ENCODE measurements at places on chromosomes 6 and 20.

GRCh38 chr6:85580118-85580877 is 13.4 kb downstream of the SNX14 start:
- DNase-seq: peak; percentile 9

DNA sequence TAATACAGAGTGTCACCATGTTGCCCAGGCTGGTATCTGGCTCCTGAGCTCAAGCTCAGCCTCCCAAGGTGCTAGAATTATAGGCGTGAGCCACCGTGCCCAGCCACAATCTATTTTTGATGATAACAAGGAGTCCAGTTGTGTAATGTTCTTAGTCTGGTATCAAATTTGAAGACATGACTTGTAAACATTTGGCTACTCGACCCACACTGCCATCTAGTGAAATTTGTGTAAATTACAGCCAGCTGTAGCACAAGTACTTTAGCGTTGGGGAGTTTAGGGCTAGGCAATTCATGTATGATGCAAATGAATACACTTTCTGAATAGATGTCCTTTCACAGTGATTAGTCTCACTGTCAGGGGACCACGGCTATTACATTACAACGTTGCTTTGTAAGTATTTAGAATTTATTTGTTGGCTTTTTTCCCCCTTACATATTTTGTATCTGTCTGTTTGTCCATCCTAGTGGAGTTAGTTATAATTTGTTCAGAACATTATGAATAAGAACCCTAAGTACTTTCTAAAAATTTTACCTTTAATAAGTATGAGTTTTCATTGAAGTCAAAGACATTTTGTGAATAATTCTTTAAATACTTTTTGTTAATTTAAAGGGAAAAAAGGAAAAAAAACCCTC is 139.7 kb downstream of the PRDM13 start:
- DNase-seq: peak; percentile 65

- DNase-seq: no peak
These were observed 545.9 kb upstream of the JARID2 start for GRCh38 chr6:14699803-14700601.

- no peak for DNase-seq
These were observed 21.0 kb upstream of the PDE7B start for GRCh38 chr6:135830452-135830881.

DNA sequence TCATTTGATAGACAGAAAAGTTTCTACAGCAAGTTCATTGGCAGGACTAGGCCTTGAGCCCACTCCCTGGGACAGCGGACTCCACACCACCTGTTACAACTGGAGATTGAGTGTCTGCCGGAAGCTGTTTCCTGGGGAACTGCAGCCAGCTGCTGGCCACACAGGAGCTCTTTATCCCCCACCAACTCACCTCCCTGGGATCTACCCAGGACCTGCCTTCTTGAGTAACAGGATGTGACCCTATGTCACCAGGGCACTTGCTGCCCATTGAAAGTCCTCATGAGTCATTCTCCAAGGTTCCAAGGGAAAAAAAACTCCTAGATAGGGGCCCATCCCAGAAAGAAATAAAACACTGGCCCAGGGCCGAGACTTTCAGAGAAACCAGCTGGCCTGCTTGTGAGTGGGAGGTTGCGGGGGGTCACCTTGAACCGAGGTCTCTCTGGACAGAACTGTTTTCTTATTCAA is 37.4 kb upstream of the SLC9A8 start:
- DNase-seq: peak; percentile 97

GRCh38 chr6:145904391-145904790 is 59.8 kb downstream of the SHPRH start:
- DNase-seq: no peak

- DNase-seq: no peak
These were observed 58.0 kb downstream of the SULF2 start for GRCh38 chr20:47727170-47727880.

DNA sequence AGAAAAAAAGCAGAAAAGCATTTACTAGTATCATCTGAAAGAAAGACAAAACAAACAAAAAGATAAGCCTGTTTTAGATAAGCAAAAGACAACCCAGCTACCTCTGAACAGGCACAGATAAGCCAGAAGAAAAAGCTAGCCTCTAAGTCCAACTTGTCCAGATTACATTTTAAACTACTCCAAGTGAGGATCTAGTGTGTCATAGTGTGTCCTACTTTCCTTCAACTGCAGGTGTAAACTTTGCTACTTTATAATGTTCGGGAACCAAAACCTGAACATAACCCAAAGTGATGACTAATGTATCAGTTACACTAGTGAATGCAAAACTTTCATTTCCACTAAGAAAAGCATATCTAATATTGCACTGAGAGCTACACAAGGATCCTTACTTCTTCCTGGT is 19.5 kb downstream of the ADNP start:
- DNase-seq: no peak

- no peak for DNase-seq
These were observed 61.5 kb downstream of the YTHDF1 start for GRCh38 chr20:63154395-63154794.

GRCh38 chr6:48750861-48751260 is 639.9 kb upstream of the PTCHD4 start:
- no peak for DNase-seq

DNA sequence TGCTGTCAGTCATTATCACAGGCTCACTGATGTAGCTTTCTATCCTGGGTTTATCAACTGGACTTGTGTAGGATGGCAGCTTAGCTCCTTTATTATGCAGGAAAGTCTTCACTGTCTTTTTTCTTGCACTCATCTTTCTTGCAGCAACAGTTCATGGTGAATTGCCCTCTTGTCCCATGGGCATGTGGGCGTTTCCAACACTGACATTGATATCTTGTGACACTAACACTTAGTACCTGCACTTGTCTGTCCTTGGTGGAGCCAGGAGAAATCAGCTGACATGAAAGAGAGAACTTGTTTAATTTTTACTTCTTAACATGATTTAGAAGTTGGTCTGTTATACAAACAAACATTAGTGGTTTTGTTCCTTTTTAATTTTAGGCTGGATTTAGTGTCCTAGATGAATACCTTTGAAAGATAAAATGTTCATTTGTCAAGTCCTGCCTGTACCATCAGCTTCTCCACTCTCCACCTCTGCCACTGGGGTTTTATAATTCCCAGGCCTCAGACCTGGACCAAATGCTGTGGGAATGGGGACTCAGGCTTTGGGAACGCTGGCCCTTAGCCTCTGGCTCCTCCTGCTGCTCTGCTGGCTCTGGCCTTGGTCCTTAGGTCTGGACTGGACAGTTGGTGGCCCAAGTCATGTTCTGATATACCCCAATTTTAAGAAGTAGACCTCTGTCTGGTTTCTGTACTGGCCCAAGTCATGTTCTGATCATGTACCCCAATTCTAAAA is 161.0 kb upstream of the LAMP5 start:
- no peak for DNase-seq

GRCh38 chr20:39568109-39568508 is 606.0 kb downstream of the DHX35 start:
- DNase-seq: no peak

- no peak for DNase-seq
These were observed 12.2 kb downstream of the ESF1 start for GRCh38 chr20:13772529-13772928.

DNA sequence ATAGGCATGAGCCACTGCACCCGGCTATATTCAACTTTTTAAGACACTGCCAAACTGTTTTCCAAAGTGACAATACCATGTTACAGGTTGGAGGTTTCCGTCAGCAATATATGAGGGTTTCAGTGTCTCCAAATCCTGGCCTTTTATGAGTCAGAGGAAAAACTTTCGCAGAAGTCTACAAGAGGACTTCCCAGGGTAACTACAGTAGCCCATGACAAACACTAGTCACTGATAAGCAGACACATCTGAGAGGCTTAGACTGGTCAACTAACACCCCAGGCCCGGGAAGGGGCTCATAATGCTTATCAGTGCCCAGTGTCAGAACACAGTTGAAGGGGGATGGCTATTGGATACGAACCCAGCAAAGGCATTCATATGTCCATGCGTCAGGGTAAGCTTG is 85.4 kb downstream of the SOX4 start:
- peak; percentile 91 for DNase-seq

DNA sequence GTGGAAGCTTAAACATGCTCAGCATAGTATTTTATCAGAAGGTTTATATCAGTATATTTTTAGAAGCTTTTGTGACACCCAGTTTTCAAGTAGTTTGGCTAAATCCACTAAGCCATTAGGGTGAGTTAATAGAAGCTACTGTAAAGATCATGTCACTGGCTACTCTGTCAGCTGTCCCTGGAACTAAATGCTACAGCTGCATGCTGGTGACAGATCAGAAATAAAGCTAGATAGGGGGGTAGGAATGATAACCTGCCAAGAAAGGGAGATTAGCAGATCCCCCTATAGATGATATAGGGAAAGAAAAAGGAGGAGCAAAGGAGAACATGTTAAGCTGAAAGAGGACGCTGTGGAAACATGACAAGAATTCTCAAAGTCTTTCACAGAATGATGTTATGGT is 363.2 kb downstream of the QKI start:
- DNase-seq: no peak

- DNase-seq: no peak
These were observed 11.5 kb upstream of the CCDC170 start for GRCh38 chr6:151482290-151482689.

GRCh38 chr20:59645761-59646171 is 41.4 kb downstream of the PHACTR3 start:
- DNase-seq: no peak

DNA sequence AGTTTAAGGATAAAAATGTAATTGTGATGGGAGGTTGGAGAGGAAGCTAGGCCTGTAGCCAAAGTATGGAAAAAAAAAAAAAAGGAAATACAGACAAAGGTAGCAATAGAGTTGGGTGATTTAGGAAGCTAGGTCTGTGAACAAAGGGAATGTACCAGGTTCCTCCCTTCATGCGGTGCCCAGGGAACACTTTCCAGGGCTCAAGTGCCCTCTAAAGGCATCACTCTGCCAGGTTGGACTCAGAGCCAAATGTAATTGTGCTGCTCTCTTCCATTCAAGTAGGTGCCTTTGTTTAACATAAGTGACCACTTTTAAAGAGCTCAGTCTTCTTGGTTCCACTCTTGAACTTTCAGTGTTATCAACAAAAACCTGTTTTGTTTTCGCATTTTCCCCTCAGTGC is 159.7 kb upstream of the AHI1 start:
- no peak for DNase-seq

- DNase-seq: no peak
These were observed 143.1 kb upstream of the RREB1 start for GRCh38 chr6:6964675-6965074.

- DNase-seq: peak; percentile 98
These were observed 57.5 kb downstream of the RIN2 start for GRCh38 chr20:19815553-19815991.

- DNase-seq: no peak
These were observed 17.3 kb downstream of the TULP4 start for GRCh38 chr6:158329531-158329930.

- DNase-seq: no peak
These were observed 13.8 kb downstream of the MDFI start for GRCh38 chr6:41651962-41652657.

- DNase-seq: no peak
These were observed 417 bp downstream of the VAPB start for GRCh38 chr20:58389324-58389967.

- DNase-seq: no peak
These were observed 240.5 kb downstream of the FARS2 start for GRCh38 chr6:5501837-5502236.

- DNase-seq: no peak
These were observed 44.3 kb downstream of the TENT5A start for GRCh38 chr6:81708113-81708699.

DNA sequence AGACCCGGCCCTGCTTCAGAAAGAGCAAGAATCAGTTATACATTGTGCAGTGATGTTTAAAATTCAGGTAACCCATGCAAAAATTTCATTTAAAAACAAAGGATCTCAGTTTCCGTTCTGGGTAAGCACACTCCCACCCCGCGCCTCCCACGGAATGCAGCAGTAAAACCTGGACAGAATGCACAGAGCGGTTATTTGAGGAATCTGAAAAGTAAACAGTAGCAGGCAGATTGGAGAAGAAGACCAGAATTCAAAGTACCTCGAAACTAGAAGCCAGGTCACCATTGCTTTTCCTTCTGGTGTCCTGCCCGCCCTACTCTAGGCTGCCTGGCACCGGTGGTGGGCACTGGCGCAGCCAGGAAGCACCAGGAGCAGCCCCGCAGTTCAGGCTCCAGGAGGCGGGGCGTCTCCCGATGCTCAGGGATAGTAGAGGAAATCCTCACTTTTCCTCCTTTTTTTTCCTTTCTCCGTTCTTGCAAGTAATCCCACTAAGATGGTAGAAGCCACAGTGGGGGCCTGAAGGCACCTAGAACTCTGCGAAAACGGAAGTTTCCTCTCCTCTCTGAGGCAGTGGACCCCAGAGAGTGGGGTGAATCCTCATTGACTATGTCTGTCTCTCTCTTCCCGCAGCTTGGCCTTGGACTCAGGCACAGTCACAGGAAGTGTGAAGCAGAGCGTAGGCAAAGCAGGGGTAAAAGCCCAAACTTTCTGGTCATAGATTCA is 28.3 kb downstream of the METTL24 start:
- no peak for DNase-seq

DNA sequence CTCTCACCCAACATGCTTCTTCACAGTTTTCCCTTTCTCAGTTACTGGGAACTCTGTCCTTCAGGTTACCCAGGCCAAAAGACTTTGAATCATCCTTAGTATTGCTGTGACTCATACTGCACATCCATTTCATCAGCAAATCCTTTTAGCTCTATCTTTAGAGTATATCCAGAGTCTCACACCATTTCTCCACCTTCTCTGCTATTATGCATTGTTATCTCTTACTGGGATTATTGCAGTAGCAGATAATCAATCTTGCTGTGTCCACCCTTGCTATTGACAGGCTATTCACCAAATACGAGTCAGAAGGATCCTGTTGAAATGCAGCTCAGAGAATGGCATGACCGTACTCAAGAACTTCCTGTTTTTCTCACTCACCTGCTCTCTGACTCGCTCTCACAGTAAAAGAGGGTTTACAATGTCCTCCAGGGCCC is 57.3 kb downstream of the BCKDHB start:
- peak; percentile 75 for DNase-seq

DNA sequence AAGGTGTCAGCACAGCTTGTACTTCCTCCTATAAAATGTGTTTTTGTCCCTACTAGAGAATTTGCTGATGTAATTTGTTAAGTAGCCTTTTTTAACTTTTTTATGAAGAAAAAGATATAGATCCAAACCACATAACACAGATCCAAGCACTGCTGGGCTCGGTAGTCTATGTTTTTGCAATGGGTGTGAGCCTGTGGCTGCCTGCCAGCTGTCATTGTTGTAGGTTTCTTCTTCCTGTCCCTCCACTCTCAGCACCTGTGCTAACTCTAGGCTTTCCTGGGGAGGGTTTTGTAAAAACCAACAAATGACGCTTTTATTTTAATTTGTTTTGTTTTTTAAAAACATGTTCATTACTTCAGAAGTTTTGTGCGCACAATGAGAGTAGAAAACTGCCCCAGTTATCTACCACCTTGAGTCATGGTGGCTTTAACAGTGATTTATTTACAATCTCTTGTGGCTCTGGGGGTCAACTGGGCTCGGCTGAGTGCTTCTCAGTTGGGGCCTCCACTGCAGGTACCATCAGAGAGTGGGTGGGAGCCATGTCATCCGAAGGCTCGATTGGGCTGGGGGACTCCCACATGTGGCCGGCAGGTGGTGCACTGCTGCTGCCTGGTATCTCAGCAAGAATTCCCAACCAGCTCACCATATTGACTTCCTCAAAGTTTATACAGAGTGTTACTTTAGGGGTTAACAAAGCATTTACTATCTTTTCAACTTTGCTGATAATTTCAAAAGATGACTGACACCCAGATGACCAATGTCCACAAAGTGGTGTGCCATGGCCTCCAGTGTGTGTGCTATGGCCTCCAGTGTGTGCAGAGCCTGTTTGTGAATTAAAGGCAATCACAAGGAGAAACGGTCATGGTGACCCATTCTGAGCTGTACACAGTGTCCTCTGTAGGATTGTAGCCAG is 3.0 kb upstream of the CCR6 start:
- DNase-seq: no peak

Measured in A172 (cell line).